ENCODE measurements at places on chromosomes 16 and 17.
A peak's percentile ranks its signal among the peaks of the same experiment; 100 is the strongest.

GRCh38 chr17:20072692-20072992 is 63.5 kb downstream of the SPECC1 start:
- no peak for DNase-seq

DNA sequence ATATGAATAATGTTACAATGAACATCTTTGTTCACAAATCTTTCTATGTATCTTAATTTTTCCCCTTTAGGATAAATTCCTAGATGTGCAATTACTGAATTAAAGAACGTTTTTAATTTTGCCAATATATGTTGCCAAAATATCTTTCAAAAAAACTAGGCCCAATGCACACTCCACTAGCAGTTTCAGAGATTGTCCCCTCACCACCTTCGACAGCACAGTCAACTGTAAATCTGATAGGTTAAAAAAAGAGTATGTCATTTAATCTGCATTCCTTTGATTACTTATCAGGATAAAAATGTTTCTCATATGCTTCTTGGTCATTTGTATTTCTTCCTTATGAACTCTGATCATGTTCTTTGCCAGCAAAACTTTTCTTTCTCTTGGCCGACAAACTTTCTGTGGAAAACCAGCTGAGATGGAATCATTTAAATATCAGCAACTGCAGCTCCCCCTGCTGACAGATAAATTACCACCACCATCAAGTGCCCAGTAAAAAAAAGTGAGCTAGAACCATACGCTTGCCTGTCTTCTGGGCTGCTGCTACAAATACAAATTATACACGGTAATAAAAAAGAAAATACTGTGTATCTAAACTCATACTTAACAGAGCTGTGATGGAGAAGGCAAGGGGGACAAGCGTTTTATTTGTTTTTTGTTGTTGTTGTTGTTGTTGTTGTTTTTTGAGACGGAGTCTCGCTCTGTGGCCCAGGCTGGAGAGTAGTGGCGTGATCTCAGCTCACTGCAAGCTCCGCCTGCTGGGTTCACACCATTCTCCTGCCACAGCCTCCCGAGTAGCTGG is 19.6 kb upstream of the KANSL1 start:
- DNase-seq, result peak; percentile 83

DNA sequence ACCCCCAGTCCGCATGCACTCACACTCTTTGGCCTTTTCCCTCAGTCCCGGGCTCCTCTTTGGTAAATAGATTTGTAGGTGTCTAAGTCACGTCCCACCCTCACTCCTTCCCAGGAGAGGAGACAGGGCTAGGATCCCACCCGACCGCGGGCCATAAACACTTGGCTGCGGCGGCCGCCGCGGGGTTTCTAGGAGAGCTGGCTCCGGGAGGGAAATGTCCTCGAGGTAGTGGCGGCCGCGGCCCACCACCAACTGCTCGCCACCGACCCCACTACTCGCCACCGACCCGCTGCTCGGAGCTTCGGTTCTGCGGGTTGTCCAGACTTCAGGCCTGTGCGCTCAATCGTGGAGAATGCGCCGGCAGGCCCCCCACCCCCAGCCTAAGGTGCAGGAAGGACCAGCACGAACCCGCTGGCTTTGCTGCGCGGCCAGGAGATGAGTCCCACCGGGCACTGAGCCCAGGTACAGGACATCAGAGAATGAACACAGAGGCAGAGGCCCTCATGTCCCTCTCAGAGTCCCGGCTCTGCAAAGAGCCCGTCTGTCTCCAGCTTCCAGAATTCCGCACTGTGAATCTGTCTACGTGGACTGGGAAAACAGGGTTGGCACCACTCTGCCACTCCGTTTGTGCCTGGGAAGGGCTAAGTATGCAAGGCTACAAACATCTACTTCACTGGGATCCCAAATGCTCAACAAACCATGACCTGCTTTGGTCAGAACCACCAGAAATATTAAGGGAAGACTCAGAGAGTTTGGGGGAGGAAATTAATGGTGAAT is 2.5 kb downstream of the PRAC2 start:
- no peak for DNase-seq

DNA sequence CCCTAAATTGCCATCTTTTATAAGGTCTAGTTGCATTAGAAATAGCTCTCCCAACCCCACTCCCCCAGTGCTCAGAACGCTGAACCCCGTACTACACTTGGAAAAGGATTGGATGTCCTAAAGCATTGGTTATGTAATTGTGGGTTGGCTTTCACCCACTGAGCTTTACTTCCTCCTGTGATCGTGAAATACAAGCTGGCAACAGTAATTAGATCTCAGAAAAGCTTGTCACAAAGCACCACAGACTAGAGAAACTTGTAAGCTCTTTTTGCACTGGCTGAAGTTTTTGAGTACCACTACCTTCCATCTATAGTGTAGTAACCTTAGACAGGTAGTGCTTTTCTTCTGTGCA is 54.4 kb downstream of the SIAH1 start:
- no peak for DNase-seq

GRCh38 chr17:27928587-27928986 is 35.4 kb upstream of the LYRM9 start:
- DNase-seq, result no peak

DNA sequence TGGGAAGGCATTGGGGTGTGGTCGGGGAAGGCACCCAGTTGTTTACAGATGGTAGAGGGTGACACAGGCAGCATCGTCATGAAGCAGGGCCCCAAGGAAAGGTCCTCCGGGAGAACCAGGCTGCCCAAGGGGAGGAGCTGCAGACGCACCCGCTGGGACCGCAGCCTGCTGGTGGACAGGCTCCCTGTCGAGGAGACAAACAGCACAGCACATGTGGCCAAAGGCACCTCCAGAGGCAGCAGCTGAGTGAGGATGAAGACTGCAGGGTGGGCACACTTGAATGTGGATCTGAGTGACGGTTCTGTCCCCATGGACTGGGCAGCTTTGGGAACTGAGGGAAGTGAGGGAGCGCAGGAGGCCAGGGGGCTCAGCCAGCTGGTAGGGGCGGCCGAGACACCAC is 12.4 kb downstream of the CHMP1A start:
- DNase-seq, result no peak

DNA sequence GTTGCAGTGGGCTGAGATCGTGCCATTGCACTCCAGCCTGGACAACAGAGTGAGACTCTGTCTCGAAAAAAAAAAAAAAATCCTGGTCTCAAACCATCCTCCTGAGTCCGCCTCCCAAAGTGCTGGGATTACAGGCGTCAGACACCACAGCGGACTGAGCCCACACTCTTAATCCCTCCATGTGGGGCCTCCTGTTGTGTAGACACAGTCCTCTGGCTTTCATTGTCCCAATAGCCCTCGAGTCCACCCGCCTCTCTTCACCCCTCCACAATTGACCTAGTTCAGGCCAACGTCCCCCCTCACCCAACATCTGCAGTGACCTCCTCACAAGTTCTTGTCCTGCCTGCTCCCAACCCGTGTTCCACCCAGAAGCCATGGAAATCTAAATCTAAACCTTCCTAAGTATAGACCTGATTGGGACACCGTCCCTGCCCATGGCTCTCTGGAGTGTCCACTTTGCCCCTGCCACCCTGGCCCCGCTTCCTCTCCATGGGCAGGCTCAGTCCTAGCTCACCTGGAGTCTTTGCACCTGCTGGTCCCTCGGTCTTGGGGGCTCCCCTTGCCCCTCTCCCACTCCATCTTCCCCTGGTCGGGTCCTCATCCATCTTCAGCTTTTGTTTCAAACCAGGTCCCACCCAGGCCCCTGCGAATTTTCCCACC is 46.7 kb downstream of the HAPSTR1 start:
- DNase-seq, result no peak

- no peak for DNase-seq
Observed at GRCh38 chr17:40895106-40895730, 10.2 kb upstream of the KRT20 start.

DNA sequence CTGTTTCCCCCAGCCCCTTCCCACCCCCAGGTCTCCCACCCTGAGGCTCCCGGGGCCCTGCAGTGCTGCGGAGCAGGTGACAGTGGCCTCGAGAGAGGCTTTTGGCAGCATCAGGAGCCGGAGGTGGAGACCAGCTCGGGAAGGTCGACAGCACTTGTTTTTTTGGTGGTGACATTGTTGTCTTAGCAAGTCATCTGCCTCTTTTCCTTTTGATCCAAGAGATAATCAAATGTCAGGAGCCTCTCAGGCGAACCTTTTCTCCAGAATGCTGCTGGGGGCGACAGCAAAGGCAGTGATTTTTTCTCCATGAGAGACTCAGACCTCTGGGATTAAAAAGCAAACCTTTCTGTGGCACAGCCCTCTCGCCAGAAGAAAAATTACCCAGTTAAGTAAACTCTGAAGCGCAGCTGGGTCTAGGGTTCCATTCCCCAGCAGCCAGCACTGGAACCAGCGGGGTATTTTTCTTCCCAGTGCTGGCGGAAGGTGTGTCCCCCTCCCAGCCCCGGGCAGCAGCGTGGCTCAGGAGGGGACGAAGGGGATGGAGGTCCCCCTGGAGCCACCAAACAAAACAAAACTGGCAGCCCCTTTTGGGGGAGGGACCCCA is 37.2 kb downstream of the GRIN2C start:
- DNase-seq, result no peak

DNA sequence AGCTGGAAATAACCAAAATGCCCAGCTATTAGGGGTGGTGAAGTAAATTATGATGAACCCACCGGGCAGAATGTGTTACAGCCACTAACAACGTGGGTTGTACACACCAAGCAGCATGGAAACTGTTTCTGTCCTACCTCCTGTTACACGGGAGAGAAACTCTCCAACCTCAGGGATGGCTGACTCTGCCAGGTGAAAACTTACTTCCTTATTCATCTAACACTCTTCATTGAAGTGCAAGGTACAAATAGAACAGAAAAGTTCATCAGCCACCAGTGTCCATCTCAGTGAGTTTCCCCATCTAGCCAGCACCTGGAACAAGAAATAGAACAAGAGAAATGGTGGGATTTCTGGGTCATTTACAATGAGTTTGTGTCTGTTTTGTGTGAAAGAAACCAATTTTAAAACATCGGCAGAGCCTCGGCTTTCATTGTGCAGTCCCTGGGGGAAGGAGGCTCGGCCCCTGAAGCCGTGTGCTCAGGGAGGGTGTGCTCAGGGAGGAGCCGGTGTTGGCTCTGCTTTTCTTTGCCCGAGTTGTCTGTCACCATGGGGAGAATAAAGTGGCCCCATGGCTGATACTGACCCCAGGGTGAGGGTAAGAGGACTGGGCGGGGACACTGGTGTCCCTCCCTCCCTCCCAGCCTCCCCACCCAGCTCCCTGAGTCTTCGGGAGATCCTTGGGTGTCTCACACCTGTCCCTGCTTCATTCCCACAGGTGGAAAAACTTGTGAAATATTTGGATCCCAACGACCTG is 39.8 kb downstream of the RAB11FIP4 start:
- DNase-seq, result no peak

DNA sequence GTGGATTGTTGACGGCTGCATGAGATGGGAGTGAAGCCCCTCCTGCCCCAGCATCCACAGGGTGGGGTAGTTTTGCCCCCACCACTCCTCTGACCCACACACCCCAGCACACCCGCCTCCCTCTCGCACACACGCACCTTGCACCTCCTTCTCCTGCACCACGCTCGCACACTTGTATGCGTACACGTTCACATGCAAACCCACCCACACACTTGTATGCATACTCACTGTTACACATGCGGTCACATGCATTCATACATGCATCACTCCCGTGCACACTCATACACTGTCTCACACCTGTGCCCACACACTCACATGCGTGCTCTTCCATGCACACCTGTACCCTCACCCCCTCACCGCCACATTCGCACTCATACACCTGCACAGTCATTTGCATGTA is 70.5 kb upstream of the CIBAR2 start:
- DNase-seq, result no peak

DNA sequence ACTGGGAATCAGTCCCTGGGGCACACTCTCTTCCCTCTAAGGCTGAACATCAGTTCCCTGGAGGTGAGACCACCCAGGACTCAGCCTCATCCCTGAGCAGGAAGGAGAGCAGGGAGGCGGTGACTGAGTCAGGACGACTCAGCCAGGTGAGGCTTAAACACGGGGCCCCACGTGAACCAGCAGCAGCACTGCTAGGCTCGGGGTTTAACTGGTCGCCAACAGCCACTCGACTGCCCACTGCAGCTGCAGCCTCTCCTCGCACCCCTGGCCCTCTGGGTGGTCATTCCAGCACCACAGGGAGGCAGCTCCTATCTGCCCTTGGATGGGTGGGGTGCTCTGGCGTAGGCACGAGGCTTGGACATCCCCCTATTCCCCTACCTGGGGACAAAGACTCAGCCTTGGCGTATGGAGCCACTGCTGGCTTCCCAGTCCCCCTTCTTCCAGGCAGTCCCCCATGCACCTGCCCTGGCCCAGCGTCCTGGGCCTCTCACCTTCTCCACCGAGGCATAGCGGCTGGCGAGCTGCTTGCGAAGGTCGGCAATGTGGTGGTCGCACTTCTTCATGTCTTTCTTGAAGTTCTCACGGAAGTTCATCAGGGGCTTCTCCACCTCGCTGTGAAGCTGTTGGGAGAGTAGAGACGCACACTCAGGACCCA is 21.2 kb upstream of the RCVRN start:
- no peak for DNase-seq

DNA sequence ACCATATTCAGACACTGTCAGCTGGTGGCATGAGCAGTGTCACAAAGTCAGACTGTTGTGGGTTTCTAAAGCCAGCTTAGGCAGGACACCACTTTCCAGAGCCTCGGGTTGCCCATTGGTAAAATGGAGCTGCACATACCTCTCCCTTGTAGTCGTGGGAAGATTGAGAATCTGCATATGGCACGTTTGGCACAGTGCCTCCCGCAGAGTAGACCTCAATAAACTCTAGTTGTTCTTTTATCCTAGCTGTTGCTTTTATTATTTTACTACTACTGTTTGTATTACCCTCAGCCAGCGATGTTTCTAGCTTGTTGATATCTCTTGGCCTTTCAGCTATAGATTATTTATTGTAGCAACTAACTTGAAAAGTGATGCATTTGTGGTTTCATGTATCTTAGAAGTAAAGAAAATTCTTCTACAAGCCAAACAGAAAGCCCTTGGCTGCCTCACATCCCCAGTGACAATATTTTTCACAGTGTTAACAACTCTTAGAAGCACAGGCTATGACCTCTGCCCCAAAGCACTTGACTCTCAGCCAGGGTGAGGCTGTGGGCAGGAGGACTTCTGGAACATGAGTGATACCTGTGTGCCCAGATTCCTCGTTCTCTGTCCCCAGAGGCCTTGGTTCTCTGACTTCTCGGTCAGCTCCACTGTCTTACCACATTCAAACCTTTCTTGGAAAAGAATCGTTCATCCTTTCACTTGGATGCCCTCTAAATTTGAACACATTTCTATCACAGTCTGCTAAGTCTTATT is 351.6 kb downstream of the SNX29 start:
- no peak for DNase-seq

GRCh38 chr17:80416260-80416939 is 1.4 kb downstream of the ENDOV start:
- no peak for DNase-seq

- no peak for DNase-seq
Observed at GRCh38 chr17:44152875-44153274, 11.1 kb downstream of the HROB start.
